ENCODE measurements at places on chromosomes 6 and 20.

- no peak for DNase-seq
Measured at GRCh38 chr20:51573576-51574243, 31.2 kb upstream of the NFATC2 start.

DNA sequence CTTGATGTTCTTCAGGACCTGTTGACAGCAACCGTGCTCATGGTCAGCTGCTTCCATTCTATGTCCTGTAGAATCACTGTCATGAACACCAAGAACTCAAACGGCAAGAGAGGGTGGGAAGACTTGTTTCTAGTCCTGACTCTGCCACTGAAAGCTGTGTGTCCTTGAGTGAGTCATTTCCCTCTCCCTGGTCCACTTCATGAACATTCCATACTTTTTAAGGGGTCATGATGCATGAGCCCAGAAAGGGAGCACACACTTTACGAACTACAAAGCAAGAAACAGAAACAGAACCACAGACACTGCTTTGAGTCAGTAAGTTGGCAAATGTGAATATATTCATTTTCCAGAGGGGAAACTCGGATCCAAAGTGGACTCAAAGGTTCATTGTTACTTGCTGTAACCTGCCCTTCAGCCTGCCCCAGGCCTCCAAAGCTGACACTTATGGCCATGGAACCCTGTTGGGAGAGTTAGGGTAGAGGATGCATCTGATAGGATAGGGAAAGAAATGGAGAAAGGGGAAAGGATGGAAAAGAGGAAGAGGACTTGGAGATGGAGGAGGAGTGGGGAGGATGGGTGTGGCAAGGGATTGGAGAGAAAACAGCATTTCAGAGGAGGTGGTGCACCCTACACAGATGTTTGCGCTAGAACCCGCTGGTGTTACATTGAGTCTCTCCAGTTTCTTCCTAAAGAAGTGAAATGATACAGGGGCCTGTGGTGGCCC is 129.8 kb downstream of the FOXO3 start:
- DNase-seq = no peak

GRCh38 chr20:9515741-9516233 is 1.4 kb downstream of the LAMP5 start:
- DNase-seq = no peak

DNA sequence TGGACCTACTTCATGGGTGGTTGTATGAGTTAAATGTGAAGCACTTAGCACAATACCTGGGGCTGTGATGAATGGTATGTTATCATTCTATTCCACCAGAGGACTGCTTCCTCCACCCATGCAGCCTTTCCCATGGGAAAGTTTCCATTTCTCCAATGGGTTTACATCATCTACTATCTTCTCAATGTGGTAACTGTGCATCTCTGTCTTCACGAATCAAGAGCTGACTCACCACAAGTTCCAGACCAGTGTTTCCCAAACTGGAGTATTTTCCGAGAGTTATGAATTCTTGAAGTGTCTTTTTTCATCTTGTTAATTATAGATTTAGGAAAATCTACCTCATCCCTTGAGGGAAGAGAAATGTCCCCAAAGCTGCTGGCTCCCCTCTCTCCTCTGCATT is 182.8 kb downstream of the UNC5CL start:
- no peak for DNase-seq

DNA sequence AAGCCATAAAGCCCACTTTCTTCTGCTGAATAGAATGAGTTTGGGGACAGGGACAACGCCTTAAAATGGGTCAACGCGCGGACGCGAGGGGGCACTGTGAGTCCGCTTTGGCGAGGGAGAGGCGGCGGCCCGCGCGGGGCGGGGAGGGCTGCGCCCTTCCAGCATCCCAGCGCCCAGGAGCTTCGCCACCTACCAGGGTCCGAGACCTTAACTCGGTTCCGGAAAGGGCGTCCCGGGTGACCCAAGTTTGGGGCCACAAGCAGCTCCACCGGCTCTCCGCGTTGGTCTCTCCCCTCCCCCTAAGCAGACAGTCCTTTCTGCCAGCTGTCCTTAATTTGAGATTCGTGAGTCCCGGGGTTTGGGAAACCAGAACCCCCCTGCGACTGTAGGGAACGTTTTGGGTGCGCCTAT is 1.8 kb upstream of the SAMD5 start:
- no peak for DNase-seq

GRCh38 chr6:135994857-135995544 is 143.5 kb downstream of the PDE7B start:
- DNase-seq = no peak

GRCh38 chr6:7691675-7692452 is 34.0 kb upstream of the BMP6 start:
- DNase-seq = no peak

- DNase-seq = no peak
Measured at GRCh38 chr20:24314053-24314452, 155.4 kb upstream of the SYNDIG1 start.

DNA sequence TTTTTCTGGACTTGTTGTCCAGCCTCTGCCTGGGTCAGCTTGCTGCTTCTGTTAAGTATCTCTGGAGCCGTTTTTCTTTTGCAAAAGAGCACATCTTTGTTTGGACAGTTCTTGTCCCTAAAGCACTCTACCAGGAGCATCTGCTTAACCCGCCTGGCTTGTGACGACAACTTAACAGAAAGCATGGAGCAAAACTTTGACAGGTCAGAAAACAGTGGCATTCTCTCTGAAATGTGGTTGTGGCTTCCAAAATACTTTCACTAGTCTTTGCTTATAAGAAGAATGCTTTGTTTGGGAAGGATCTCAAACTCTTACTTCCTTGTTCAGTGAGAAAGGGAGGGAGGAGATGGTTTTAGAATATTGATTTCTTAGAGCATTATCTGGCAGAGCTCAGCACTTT is 47.6 kb downstream of the CD109 start:
- DNase-seq = no peak

DNA sequence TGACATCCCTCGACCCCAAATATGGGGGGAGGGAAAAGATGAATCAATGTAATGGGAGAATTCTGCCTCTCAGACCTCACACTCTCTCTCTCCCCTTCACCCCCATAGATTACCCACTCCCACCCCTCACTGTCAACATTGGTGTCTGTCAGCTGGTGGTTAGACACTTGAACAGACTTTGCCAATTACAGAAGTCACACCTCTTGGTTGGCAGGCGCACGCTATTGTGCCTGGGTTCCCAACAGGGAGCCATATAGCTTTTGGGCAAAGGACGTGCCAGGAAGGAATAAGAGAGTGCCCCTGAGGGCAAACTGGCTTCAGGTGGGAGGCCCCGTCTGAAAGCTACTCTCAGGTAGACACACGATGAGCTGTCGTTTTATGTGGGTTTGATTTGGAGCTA is 54.1 kb upstream of the FYN start:
- no peak for DNase-seq

- no peak for DNase-seq
Measured at GRCh38 chr6:116667623-116668022, 943 bp downstream of the ZUP1 start.

GRCh38 chr20:41169162-41169690 is 31.9 kb downstream of the PLCG1 start:
- DNase-seq = no peak

DNA sequence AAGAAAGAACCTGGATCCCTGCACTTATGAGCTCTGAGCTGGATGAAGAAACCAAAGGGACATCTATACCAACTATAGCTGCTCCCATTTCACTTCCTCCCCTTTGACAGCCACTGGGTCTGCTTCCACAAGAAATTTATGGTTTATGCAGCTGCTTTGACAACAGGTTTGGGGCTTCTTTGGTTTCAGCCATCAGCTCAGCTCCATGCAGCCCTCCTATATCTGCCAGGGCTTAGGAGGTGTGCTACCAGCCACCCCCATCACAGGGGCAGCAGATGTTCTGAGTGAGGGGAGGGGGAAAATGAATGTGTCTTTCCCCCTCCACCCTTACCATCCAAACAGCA is 29.2 kb upstream of the PKHD1 start:
- no peak for DNase-seq

GRCh38 chr6:36692220-36692619 is 5.4 kb upstream of the RAB44 start:
- no peak for DNase-seq
